ENCODE measurements at places on chromosomes 5 and 9.

GRCh38 chr9:118686959-118687358, 682.3 kb downstream of the BRINP1 start:
- no peak for DNase-seq

GRCh38 chr5:78077369-78078068, 217.0 kb downstream of the AP3B1 start:
- DNase-seq: no peak

- no peak for DNase-seq
Measured at GRCh38 chr5:88251048-88251711, 17.5 kb downstream of the TMEM161B start.

- no peak for DNase-seq
Measured at GRCh38 chr5:2883771-2884170, 132.3 kb upstream of the IRX2 start.

DNA sequence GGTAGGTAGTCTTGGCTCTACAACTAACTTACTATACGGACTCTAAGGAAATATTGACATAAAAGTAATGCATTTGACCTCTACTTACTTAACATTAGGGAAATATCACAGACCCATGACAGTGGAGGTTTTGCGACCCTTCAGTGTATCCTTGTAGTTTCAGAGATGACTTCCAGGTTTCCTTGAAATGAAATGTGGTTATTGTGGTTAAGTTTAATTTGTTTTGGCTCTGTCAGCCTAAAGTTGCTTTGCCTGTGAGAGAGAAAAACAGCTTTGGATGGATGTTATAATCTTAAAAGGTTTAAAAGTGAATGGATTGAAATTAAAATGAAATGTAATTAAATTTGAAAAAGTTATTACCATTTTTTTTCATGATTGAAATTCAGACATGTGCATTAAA, 42.9 kb downstream of the LRRTM2 start:
- DNase-seq: no peak

- no peak for DNase-seq
Measured at GRCh38 chr5:88145611-88146467, 122.8 kb downstream of the TMEM161B start.

Data from Karpas-422 (cell line).